ENCODE measurements at places on chromosomes 4 and X.
A peak's percentile ranks its signal among the peaks of the same experiment; 100 is the strongest.

DNA sequence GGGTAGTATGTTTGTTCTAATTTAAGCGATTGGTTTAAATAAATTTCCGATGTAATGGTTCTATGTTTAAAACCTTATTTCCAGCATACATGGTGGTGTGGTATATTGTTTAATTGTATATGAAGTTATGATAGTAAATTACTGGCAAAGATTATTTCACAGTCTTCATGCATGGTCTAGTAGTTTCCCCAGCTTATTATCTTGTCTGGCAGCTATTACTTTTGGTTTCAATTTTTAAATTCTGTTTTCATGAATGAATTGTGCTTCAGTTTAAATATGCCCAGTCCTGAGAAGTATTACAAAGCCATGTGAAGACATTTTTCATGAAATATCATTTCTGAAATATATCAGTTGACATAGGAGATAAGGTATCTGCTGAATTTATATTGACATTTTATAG lies 6.3 kb downstream of the ALG13 start:
- no peak for DNase-seq

DNA sequence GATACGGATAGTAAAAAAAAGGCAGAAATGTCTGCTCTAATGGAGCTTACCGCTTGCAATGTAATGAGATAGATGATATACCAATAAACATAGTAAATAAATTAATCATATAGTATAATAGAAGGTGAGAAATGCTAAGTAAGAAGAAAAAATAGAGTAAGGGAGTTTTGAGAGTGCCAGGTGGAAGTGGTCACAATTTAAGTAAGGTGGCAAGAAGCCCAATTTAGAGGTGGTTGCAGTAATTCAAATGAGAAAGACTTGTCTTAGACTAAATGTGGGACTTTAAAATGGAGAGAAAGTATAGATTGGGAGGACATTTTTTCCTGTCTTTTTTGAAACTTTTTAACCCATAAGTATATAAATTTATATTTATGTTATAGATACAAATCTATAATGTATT lies 26.0 kb downstream of the TBC1D19 start:
- DNase-seq = no peak

DNA sequence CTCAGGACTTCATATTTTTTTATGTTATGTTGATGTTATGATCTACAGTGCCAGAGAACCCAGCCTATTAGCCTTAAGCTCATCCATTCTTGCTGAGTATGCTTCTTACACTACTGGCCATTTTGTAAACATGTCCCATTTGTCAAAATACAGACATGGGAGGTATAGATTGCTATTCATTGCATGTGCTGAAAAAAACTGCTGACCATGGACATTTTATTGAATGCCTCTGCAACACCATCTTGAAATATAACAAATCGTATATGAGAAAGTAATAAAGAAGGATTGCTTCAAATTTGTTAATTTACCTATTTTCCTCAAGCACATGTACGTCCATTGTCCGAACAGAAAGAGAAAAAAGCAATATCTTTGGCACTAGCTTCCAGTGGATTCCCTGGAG lies 91.5 kb upstream of the FAM47A start:
- DNase-seq = no peak

GRCh38 chr4:884259-884658 lies 47.9 kb downstream of the GAK start:
- DNase-seq = no peak

GRCh38 chr4:76292730-76293129 lies 13.8 kb upstream of the STBD1 start:
- DNase-seq = no peak

DNA sequence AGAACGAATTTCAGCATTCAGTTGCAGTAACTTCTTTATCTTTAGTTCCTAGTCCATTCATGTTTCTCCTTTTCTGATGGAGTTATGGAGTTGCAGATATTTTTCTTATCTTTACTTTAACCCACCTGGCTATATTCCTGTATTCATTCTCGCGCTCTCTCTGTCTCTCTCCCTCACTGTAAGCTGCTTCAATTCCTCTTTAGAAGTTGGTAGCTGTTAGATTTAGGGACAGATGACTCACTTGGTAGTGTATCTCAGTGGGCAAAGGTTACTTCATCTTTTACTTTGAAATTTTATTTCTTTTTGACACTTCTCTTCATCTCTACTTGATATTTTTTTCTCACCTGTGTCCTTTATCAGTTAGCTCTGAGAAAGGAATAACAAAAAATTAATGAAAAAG lies 49.6 kb upstream of the BRS3 start:
- no peak for DNase-seq

- DNase-seq = peak; percentile 5
Measured at GRCh38 chr4:80322716-80323115, 12.8 kb upstream of the CFAP299 start.

DNA sequence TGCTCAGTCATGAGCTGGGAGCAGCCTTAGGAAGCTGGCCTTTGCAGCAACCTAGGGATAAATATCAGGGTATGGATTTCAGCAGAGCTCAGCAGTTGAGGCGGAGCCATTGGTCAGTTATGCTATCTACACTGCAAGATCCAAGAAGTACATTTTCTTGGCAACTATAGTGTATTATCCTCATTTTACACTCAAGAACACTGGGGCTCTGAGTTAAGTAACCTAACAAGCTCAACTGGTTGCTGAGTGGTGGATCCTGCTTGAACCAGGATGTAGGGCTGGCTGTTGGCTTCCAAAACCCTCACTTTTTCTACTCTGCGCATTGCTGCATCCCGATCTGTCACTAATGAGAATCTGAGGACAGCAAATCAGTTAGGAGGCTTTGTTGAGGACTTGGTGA lies 1.5 kb upstream of the SCARB2 start:
- no peak for DNase-seq

Data from GM12865 (cell line).